Activated CD8-positive, alpha-beta memory T cell treated with anti-CD3 and anti-CD28 coated beads for 1 hour (primary cell): ENCODE measurements at places on chromosomes 16 and 17.

- DNase-seq, result no peak
Observed at GRCh38 chr16:68086336-68086841, 1.2 kb downstream of the NFATC3 start.

DNA sequence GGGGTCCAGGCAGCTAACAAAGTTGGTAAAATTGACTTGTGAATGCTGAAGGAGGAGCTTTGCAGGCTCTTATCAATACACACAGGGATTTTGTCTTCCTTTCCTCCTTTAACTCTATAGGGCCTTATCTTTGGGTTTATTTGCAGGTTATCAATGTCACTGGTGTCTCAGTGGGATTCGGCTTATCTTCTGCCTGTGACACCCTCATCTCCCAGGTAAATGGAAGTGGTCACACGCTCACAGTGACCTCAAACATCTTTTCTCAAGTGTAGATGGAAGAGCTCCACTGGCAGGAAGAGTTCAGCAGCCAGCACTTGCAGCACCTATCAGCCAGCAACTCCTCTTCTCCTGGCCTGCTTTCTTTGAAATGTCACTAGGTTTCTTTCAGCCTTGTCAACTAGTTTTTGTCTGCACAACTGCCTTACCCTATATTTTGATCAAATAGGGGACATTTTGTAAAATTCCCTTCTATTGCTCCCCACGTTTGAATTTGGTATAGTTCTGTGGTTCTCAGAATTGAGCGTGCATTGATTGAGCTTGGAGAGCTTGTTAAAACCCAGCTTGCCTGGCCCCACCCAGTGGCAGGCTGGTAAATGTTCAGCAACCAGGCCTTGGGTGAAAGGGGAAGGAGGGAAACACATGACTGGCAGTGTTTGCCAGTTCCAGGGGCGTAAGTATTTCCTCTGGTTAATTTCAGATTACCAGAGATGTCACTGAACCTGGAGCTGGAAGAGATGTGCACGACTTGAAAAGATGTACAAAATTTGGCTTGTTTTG, 12.8 kb downstream of the SLC47A1 start:
- DNase-seq, result no peak

DNA sequence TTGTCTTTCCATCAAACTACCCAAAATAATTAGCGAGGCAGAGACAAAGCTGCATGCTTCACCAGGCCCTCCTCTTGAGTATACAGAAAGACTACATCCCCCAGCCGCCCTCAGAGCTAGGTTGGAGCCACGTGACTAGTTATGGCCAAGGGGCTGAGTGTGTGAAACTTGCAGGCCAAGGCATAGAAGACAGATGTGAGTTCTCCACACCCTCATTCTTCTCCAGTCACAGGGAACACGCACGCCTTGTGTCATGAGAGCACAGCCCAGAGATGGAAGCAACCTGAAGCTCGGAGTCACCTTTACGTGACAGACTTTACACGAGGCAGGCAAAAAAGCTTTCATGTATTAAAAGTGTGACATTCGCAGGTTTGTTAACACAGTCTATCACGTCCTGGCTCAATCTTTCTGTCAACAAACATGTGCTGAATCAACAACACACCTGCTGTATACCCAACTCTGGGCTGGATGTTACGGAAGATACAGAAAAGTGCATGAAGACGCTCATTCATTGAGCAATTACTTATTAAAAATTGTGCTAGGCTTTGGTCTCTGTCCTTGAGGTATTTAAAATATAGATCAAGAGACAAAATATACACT, 38.3 kb downstream of the STX8 start:
- DNase-seq, result no peak

DNA sequence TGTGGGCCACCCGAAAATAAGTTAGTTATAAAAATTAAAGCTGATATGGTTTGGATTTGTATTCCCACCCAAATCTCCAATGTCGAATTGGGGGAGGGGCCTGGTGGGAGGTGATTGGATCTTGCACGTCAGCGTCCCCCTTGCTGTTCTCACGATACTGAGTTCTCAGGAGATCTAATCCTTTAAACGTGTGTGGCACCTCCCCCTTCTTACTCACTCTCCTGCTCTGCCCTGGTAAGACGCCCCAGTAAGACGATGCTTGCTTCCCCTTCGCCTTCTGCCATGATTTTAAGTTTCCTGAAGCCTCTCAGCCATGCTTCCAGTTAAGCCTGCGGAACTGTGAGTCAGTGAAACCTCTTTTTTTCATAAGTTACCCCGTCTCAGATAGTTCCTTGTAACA, 35.4 kb downstream of the SYCE1L start:
- no peak for DNase-seq

DNA sequence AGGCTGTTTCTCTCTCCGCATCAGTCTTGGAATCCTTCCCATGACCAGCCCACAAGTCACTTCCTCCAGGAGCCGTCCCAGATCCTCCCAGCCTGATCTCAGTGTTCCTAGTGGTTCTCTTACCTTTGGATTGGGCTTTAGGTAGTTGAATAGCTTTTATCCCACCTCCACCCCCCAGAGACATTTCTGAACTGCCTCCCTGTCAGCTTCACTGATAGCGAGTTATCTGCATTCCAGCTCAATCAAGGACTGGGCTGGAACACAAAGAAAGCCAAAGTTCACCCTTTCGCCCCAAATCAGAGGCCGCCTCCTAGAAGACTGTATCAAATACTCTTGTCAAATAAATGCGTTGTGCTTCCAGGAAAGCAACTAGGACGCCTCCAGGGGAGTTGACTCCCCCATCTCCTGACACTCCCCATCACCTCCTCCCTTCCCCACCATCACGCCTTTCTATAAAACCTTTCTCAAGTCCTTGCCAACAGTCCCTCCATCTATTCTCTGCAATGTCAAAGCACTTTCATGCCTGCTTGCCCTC, 72.7 kb downstream of the TMEM132E start:
- no peak for DNase-seq

- no peak for DNase-seq
Observed at GRCh38 chr16:79089735-79090284, 510.7 kb downstream of the MAF start.

DNA sequence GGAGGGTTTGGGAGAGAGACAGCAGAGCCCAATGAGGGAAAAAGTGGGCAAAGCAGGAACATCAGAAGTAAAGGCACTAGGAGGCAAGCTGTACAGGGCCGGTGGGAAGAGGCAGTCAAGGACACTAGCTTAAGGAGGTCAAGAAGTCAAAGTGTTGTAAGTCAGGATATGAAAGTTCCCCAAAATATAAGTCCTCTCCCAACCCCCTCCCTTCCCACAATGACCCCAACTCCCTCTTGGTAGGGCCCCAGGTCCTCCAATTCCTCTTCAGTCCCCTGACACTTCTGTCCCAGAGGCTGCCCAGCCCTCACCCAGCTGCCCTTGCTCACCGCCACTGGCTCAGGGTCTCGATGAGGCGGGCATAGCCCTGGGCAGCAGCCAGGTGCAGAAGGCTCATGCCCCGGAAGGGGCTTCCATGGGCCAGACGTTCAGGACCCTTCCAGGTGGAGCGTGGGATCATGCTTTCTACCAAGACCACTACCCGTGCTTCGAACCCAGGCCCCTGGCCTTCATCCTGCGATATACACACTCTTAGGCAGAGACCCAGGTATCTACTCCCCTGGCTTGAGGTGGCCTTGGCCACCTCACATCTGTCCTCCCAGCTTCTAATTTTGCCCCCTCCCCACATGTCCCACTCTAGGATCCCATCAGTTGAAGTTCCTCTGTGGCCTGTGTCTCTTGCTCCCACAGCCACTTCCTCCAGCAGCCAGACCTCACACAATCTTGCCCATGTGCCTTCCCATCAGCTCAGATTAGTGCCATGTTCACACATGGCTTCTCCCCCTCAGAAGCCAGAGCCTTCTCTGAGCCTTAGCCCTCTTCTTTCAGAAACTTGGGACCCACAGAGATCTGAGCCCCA, 5.9 kb upstream of the SPAG7 start:
- DNase-seq, result no peak

DNA sequence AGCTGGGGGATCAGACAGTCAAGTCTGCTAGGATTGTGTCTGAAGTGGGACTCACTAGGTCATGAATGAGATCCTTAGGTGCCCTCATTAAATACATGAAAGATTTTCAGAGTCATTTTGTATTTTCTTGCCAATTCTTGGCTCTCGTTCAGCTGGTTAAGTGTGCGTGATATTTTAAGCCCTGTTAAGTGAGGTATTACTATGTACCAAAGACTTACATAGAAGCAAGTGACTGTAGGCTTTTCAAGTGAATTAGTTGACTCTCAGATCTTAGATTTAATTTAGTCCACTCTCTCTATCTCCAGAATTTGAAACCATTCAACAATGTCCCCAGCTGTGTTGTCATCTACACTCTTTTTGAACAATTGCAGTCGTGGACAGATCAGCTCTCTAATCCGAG, 219.4 kb downstream of the FOXL1 start:
- no peak for DNase-seq

DNA sequence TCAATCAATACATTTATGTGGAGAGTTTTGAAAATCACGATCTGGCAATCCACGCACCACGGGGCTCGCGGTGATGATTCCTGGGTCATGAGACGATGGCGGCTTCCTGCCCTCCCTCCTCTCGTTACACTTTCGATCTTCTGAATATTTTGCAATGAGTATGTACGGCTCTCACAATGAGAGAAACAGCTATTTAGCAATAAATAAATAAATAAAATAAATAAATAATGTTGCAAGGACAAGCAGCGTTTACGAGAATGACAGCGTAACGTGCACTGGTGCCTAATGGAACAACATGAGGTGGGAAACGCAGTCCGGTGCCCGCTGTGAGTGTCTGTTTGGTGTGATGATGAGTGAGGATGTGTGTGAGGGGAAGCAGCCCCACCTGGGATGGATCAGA, 46.7 kb upstream of the JPH3 start:
- DNase-seq, result no peak

DNA sequence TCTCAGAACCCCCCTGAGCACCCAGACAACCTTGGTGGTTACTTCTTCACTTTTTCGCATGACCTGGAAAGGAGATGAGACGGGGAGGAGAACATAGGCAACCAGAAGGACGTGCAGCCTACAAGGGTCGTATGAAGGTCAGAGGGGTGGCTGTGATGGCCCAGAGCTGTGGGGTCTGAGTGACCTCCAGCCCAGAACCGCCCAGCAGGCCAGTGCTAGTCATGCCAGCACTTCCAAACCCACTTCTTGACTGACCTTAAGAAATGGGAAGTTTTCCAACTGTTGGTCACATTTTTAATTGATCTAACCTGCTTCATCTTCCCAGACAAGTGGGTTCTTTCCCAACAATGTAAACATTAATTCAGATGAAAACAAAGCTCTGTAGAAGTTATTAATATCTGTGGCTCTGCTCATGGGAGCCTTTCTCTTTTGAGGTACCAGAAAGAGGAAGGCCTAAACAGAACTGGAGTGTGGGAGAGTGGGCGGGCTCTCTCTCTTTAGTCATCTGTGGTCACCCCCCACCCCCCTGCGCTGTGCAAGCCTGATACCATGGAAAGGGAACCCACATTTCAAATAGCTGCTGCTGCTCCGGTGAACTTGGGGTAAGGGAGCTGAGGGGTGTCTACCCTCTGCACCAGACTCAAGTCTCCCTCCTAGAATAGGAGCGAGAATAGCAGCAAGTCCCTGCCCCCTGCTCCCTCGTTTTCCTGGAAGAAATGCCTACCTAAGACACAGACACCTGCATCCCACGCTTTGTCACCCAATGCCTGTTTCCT, 101.6 kb downstream of the RAB11FIP4 start:
- peak; percentile 40 for DNase-seq

GRCh38 chr17:40501499-40501911, at the start of gene TNS4:
Gene TNS4, minus strand, starts transcription at chr17:40501623. Its CDS starts 5,198 bp downstream, at chr17:40496425.
- DNase-seq, result no peak

GRCh38 chr16:30437511-30438046, 7.7 kb upstream of the DCTPP1 start:
- no peak for DNase-seq

DNA sequence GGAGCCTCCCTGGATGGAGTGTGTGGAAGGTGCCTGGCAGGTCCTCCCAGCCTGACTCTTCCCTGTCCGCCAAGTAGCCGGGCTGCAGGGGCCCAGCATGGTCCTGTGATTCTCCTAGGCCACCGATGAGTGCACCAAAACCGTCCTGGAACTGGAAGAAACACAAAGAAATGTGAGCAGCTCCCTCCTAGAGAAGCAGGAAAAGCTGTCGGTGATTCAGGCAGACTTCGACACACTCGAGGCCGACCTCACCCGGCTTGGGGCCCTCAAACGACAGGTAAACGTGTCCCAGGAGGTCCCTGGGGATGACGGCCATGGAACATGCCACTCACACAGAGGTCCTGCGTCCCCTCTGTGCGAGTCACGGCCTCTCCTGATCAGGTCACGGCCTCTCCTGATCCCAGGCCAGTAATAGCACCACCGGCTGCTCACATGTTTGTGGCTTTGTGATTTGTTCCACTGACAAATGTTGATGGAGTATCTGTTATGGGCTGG, 4.2 kb upstream of the GAA start:
- DNase-seq, result no peak

- DNase-seq, result peak; percentile 5
Observed at GRCh38 chr16:17224879-17225281, 245.9 kb downstream of the XYLT1 start.

GRCh38 chr17:49942947-49943346, 26.0 kb upstream of the DLX4 start:
- no peak for DNase-seq

- no peak for DNase-seq
Observed at GRCh38 chr17:4542003-4542725, 13.0 kb downstream of the MYBBP1A start.

DNA sequence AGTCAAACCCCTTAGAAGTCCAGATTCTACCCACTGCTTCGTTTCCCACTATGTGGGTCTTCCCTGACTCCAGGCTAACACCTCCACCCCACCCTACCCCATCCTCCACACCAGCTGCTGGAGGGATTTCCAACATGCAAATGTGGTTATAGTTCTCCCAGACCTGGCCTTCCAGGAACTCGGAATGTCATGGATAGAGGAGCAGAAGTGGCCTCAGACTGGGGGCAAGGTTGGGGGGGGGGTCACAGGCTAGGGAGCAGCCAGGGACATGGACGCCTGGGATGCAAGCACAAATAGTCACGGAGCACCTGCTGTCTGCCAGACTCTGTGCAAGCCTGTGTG, 2.0 kb downstream of the CAMKK1 start:
- DNase-seq, result no peak

GRCh38 chr17:2053380-2054261, 1.3 kb upstream of the HIC1 start:
- peak; percentile 67 for DNase-seq

- DNase-seq, result no peak
Observed at GRCh38 chr17:1736348-1737281, 6.1 kb upstream of the SERPINF2 start.

DNA sequence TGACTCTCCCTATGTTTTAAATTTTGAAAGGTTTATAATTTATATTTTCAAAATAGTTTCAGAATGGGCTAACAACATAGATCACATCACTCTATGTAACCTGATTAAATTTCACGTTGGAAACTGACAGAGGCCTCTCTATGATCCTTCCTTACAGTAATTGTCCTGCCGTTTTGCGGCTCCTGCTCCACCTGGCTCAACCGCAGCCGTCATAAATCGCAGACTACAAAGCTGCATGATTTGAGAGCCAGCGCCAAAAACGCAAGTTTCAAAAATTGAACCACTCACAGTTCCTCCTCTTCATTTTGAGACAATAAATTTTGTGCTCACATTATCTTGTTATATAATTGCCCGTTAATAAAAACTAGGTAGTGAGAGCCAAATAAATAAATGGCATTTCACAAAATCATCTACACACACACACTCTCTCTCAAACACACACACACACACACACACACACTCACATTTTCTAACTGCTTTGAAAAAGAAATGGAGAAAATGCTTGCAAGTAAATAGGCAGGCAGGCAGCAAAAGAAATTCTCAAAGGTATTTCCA, 263.1 kb upstream of the PSMD7 start:
- no peak for DNase-seq
